ENCODE measurements at places on chromosomes 16 and 17. TPM values are rescaled to one million over a fixed set of nuclear protein-coding genes. Genes with fewer than 3 reads are reported as not detected.

Gene BPTF
- 65.5 TPM for total RNA-seq

Gene IRF8
- 4.1 TPM for total RNA-seq

Gene NME1
- total RNA-seq, result 15.8 TPM

Gene CDIP1
- 49.0 TPM for total RNA-seq

Gene COIL
- 9.7 TPM for total RNA-seq

Gene SEZ6L2
- total RNA-seq, result 0.16 TPM

Gene GUCY2D
- not detected for total RNA-seq

Gene AP1G1
- 37.1 TPM for total RNA-seq

Gene LUC7L
- 18.1 TPM for total RNA-seq

Gene RNF227
- 1.1 TPM for total RNA-seq

Gene CRLF3
- 12.3 TPM for total RNA-seq

Gene PPP1R27
- total RNA-seq, result not detected

Gene GPR179
- total RNA-seq, result not detected

Gene MPO
- 0.12 TPM for total RNA-seq

Gene TNFRSF17
- total RNA-seq, result not detected

Gene MSLN
- total RNA-seq, result not detected

Gene MT1X
- 149 TPM for total RNA-seq

Gene SLC7A5
- total RNA-seq, result 2.5 TPM

Gene CYTH1
- 28.1 TPM for total RNA-seq

Gene NKD1
- total RNA-seq, result 0.06 TPM

Gene FBXO47
- not detected for total RNA-seq

Gene ALOX15B
- not detected for total RNA-seq

Gene TSPAN10
- 0.41 TPM for total RNA-seq

Gene RGS9
- total RNA-seq, result 1.9 TPM

Gene CYGB
- total RNA-seq, result 18.9 TPM

Gene C17orf75
- 17.5 TPM for total RNA-seq

Measured in heart left ventricle (tissue), 16 donors.